ENCODE measurements at places on chromosomes 2 and 18. TPM values are rescaled to one million over a fixed set of nuclear protein-coding genes. Genes with fewer than 3 reads are reported as not detected.

RAPGEF4 gene
- total RNA-seq = 5.1 TPM

STK17B gene
- total RNA-seq = 4.1 TPM

CREG2 gene
- 31.7 TPM for total RNA-seq

NGEF gene
- 0.47 TPM for total RNA-seq

CYBRD1 gene
- total RNA-seq = 18.4 TPM

NCK2 gene
- total RNA-seq = 42.0 TPM

RTP5 gene
- total RNA-seq = not detected

TSPYL6 gene
- 0.06 TPM for total RNA-seq

COLEC12 gene
- total RNA-seq = 13.2 TPM

IL36B gene
- total RNA-seq = not detected

DNA sequence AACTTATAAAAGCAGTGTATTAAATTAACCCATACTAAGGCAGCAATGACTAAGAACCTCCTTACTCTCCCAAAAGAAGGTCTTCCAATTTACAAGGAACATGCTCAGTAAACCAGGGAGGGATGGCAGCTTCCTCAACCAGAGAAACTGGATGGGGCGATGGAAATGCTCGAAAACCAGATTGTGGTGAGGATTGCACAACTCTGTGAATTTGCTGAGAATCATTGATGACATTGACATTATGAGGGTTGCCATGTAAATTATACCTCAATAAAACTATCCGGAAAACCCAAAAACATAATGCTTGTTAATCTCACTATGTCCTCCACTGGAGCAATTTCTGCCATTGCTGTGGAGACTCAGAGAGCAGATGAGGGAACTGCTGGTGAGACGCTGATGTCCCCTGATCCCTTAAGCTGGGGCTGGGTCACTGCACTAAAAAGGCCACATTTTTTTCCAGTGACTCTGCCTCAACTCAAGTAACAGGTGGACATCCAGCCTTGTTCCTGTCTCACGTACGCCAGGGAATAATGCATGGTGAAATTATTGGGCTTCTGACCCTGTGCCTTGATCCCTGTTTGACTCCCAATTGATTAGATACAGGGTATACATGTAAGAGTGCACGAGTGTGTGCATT is 288.3 kb downstream of the CYP26B1 start:
- no peak for DNase-seq

DNA sequence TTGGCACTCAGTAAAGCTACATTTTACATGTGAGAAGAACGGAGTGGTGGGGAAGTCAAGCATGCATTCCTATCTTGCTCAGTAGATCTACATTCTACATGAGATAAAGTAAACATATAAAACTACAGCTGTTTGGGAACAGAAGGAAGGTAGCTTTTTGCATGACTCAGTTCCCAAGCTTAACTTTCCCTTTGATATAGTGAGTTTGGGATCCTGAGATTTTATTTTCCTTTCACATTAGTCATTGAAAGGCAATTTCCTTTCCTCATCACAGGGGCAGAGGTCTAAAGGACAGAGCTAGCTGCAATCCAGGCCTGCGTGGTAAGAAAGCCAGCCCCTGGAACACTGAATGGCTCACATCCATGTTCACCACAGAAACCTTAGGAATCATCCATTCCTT is 257.2 kb downstream of the SRBD1 start:
- peak; percentile 89 for DNase-seq

DNA sequence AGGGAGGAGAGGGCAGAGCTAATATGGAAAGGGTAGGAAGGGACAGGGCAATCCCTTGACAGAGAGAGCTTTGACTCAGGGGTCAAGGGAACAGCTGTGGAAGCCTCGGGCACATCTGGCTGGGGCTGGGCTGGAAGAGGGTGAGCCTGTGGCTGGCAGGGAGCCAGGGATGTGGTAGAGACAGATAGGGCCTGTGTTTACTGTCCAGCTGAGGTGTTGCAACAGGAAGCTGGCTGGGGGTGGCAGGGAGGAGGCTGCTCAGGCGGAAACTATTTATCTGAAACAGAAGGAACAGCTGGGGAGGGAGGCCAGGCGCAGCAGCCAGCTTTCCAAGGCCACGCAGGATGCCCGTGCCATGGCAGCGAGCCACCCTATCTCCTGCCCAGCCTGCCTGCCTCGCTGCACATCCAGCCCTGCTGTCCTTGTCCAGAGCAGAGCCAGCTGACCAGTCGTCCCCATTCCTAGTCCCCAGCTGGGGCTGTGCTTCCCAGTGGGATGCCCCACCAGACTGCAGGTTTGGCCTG is 264.7 kb downstream of the CYP26B1 start:
- no peak for DNase-seq

DNA sequence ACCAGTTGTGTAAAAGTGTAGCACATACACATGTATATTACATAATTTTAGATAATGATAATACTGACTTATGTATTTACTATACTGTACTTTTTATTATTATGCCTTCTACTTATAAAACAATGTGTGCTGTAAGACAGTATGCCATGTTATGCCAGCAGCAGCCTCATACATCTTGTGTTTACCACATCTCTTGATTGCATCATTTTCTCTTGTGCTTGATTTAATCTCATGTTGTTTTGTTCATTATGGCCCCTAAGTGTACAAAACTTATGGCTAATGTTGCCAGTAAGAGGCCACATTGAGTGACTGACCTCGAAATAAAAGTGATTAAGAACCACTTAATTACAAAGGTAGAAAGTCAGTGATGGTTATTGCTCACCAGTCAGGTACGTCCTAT is 128.0 kb upstream of the SP5 start:
- no peak for DNase-seq

DNA sequence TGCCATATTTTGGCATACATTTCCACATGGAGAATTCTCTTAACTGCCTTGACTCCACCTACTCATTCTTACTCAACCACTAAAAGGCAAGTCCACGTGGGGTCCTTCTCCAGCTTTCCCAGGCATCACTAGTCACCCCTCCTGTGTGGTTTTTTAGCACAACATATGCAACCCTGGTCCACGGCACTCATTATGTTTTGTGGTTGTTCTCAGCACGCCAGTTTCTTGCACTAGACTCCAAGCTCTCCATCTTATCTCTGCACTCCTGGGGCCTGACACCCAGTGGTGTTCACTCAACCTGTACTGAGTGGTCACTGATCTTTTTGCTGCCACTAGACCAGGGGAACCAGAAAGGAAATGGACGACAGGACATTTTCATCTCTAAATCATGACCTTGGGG is 18.0 kb downstream of the MARCHF4 start:
- no peak for DNase-seq

DNA sequence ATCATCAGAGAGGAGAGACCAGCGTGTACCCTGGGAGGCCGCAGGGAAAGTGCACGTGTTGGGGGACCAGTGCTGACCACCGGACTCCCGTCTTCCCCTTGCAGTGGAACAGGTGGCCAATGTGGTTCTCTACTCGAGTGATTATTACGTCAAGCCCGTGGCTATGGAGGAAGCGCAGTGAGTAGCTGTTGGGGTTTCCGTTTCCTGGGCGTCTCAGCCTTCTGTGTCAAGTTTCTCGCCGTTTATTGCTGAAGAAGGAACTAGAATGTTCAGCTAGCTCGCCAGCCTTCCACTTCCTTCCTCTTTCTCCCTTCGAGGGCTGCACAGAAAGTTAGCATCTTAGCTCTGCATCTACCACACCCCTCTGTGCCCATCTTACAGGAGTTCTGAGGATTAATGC is 22.8 kb upstream of the DGKD start:
- no peak for DNase-seq

DNA sequence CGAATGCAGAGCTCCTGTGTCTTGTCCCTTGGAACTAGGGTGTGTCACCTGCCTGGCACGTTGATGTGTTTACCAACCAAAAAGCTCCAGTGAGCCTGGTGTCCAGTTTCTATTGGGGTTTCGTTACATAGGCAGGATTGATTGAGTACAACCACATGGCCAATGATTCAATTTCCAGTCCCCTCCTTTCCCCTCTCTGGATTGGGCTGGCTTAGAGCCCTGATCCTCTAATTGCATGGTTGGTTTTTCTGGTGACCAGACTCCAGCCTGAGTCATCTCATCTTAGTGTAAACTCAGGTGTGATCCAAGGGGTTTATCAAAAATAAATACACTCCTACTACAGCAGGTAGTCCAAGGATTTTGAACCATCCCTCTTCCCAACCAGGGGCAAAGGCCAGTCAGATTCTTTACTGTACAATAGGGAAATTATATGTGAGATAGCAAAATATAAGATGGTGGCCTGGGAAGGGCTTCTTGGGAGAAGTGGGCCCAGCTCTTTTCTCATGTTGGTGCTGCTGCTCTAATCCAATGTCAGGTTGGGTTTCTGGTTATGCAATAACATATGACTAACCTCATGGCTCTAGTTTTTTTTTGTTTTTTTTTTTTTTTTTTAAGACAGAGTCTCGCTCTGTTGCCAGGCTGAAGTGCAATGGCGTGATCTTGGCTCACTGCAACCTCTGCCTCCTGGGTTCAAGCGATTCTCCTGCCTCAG is 64.7 kb upstream of the MGAT5 start:
- no peak for DNase-seq

DNA sequence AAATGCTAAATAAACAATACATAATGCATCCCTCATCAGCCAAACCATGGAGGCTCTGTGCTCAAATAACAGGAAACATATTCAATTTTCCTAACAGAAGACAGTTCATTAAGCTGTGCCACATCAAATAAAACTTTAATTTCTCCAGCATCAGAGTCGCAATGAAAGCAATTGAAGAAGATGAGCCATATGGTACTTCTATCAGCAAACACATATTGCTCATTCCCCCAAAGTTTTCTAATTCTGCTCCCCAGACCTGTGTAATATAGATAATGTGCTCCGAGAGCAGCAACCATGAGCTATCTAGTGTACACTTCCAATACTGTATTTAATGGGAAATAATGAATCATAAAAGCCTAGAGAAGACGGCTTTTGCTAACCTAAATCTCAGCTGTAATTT is 263.2 kb downstream of the MEIS1 start:
- no peak for DNase-seq

- no peak for DNase-seq
Measured at GRCh38 chr18:5389356-5389755, 93.8 kb upstream of the ZBTB14 start.

DNA sequence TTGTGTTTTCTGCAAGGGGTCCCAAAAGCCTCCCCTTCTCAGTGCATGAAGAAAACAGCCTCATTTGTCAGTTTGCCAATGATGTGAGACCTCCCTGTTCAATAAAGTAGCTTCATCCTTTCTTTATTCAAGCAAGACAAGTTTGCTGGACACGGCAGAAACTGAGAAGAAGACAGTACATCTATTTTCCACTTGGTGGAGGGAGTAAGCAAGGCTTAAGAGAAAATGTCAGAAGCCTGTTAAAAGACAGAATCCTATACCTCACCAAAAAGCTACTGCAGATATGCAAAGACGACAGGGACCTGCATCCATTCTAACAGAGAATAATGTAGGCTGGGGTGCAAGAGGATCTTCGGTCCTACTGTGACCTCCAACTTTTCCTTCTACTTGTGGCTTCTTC is 506.8 kb upstream of the VRK2 start:
- DNase-seq = no peak

- DNase-seq = no peak
Measured at GRCh38 chr18:54952026-54952425, 7.2 kb downstream of the CCDC68 start.

GRCh38 chr18:37309059-37309458 is 256.5 kb downstream of the CELF4 start:
- no peak for DNase-seq

- DNase-seq = no peak
Measured at GRCh38 chr2:239577935-239578334, 177.1 kb upstream of the HDAC4 start.

DNA sequence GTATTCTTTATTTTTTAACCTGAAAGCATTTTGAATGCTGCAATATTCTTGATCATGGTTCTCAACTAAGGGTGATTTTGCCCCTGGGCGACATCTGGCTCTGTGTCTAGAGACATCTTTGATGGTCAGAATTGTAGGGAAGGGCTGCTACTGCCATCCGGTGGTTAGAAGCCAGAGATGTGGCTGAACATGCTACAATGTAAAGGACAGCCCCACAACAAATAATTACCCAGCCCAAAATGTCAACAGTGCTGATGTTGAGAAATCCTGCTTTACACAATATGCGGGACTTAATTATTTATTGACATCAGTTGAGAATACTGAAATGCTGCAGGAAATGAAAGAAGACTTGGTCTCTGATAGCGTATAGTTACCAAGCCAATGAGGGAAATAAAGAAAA is 37.5 kb upstream of the SERPINB2 start:
- no peak for DNase-seq

- DNase-seq = no peak
Measured at GRCh38 chr2:179193759-179194394, 70.8 kb downstream of the SESTD1 start.

DNA sequence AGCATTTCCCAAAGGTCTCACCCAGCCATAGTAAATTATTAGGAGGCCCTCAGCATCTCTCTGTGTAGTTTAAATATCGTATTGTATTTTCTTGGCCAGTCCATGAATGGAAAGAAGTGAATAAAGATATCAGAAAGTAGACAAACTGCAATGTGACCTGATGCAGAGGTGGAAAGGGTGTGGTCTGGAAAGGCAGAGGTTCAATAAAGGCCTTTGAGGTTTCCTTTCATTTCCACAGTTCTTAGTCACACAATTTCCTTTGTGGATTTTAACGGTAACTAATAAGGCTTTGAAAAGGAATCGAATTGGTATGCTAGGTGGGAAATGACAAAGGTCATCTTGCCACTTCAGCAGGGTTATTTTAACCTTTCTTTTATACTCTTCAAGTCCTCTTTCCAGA is 20.1 kb upstream of the WIPF1 start:
- DNase-seq = no peak

DNA sequence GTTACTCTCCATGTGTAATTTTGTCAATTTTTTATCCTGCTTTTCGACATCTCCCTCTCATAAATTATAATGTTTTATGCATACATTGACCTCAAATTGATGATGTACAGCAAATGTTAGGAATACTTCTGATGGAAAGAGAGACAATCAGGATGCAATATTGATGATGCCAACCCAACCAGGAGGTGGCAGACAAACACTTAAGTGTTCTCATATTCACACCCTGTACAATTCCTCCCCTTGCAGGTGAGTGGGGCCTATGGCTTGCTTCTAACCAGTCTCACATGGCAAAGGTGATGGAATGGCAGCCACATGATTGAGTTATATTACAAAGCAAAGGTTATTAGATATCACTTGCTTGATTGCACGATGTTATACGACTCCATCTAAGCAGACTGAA is 594.3 kb upstream of the REG3G start:
- no peak for DNase-seq

GRCh38 chr2:235500761-235501672 is 7.2 kb downstream of the AGAP1 start:
- no peak for DNase-seq

All from glomerular endothelial cell (primary cell).